ENCODE measurements at places on chromosomes 3 and 15.

DNA sequence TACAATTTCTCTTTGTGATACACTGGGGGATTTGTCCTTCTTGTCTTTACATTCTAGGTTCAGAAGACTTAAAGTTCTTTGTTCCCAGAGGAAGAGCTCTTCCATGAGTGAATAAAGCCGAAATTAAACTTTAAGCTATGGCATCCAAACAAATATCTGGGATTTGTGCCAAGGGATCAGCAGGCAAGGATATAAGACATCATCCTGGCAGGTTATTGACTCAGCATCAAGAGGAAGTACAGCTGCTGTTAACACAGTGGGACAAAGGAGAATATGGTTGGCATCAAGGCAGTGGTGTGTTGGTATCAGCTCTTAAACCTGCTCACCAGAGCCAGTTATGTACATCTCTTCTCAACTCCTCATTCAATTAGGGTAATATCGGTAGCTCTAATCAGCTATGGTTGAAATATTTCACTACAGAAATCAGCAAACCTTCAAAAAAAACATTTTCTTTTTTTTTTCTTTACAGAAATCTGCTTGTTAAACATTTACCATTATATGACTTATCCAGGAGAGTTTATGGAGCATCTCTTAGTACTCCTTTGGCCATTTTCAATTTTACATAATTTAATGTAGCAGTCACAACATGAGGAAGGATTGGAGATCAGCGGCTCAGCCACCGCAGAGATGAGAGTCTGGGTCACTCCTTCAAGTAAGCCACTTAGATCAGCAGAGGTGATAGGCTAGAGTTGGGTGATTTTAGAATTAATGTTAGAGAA lies 1198.6 kb upstream of the EPHA6 start:
- no peak for DNase-seq

DNA sequence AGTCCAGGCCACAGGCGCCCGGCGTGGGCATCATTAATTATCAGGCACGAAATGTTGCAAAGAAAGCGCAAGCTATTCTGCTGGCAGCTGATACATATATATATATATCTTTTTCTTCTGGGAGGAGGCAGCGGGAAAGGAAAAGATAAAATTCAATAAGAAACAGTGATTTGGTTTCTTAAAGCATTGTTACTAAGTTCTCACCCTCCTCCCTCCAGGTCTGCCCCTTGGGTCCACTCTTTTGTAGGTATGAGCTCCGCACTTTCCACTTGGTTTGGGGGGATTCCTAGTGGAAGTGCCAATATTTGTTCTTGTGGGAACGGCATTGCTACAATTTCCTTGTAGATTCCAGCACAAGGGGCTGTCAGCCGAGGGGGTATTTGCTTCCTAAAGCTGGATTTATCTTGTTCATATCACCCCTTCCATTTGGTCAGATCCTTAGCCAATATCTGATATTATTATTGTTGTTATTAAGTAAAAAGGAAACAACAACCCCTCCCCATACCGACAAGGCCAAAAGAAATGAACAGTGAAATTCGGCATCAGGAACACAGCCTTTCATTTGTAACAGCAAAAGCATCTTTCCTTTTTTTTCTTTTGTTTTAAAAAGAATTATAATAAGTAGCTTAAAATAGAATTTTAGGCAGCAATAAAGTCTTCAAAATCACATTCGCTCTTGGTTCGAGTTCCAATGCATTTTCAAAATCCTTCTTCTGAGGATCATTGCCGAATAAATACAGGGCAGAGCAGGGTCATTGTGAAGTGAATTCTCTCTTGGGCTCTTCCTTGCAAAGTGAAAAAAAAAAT lies 15.6 kb downstream of the ZIC1 start:
- no peak for DNase-seq

DNA sequence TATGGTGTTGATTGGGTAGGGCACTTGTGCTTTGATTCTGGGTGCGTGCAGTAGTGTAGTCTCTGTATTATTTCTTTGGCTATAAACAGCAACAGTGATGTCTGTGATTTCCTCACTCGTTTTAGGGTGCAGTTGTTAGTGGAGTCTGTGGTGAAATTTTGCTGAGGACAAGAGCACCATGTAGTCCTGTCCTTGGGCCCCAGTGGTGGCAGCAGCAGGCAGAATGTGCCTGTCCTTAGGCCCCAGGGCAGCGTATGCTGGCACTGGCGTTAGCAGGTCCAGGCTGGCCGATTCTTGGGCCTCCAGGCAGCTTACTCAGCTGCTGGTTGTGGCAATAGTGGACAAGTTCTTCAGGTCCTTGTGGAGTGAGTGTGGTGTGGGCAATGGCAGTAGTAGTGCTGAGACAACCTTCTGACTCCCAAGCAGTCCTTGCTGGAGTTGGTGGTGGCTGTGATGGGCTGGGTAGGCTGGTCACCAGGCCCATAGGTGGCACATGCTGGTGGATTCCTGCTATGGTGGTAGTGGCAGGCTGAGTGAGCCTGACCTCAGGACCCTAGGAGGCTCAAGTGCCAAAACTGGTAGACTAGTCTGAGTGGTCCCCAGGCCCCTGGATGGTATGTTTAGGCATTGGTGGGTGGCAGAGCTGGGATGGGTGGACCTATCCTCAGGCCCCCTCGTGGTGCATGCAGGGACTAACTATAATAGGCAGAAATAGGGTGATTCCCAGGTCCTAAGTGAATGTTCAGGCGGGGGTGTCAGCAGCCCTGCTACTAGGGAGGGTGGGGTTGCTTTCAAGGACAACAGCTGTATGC lies 56.3 kb downstream of the TNFAIP8L3 start:
- DNase-seq = no peak

GRCh38 chr15:67762610-67763368 lies 62.5 kb upstream of the SKOR1 start:
- DNase-seq = peak; percentile 26

GRCh38 chr3:189714991-189715961 lies 84.1 kb downstream of the TP63 start:
- no peak for DNase-seq

DNA sequence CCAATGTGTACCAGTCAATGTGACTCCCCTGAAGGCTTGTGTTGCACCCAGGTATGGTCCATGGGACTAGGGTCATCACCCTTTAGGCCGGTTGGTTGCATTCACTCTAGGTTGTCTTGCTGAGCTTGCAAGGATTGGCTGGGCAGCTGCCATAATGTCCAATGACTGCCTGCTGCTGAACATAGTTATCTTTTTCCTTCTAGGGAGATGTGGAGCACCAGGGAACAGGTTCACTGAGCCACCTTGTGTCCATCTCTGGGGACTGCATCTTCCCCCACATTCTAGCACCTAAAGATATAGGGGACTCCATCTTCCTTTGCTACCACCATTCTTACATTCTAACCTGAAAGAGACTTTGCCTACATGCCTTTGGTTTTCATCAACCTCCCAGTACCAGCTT lies 580.4 kb upstream of the TBL1XR1 start:
- no peak for DNase-seq

DNA sequence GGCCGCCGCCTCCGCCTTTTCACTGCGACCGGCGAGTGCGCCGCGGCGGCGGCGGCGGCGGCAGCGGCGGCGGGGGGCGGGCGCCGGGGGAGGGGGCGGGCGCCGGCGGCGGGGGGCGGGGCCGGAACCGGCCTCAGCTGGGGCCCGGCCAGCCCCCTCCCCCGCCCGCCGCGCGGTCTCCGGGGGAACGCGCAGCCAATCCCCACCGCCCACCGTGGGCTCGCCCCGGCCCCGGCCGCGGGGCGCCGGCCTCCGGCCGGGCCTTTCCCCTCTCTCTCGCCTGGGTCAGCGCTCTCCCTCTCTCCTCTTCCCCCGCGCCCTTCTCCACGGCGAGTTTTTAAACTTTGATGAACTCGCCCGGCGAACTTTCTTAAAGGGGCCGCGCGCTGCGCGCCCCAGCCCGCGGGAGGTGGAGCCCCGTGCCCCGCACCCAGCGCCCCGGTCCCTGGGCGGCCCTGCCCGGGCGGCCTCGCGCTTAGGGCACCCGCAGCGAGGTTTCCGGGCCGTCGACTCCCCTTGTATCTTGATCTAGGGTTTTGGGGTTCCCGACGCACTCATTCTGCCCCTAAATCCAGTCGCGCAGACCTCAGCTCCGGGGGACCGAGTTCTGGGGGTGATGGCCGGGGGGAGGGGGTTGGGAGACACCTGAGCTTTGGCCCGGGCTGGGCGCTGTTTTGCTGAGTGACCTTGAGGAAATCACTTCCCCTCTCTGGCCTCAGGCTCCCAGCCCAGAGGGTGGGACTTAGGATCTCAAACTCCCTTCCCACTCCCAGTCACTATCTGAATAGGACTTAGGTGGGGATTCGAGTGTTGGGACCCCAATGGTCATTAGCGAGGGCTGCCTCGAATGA lies at the start of gene RBPMS2:
Gene RBPMS2 (minus strand): TSS at position 39 of the 851 bp plus-strand sequence. CDS start 270 bp downstream, outside the sequence.
- DNase-seq = peak; percentile 55

- peak; percentile 12 for DNase-seq
These were observed 499 bp downstream of the RABL3 start for GRCh38 chr3:120741837-120742197.

- DNase-seq = no peak
These were observed 13.4 kb downstream of the TMEM43 start for GRCh38 chr3:14138109-14138877.

Data from frontal cortex (tissue), 4 donors.